ENCODE measurements at places on chromosomes 12 and 14.
A peak's percentile ranks its signal among the peaks of the same experiment; 100 is the strongest.

DNA sequence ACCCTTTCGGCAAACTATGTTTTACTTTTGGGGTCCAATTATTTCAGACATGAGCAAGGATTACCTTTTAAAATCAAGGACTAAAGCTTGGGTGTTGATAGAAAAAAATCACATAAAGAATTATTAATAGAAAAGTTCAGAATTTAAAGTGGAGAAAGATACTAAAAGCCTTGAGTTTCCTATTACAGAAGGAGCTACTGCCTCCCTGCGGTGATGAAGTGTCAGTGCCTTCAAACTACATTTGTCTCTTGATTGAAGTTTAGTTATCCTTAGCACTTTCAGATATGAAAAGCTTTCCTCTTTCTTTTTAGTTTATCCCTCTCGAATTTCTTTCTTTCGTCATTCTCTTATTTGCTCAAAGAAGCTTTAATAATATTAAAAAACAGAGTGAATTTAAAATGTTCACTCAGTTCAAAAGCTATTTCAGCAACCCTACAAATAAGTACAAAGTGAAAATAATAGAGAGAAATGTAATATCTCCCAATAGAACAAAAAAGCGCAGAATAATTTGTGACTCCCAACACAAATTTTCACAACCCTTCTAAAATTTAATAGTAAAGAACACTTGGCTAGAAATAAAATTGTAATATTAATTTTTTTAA, 87.6 kb downstream of the SEC23A start:
- DNase-seq = no peak

- no peak for DNase-seq
Measured at GRCh38 chr14:103421556-103421955, 36.3 kb downstream of the MARK3 start.

GRCh38 chr12:15209782-15210181, 11.4 kb downstream of the RERG start:
- DNase-seq = no peak

GRCh38 chr12:27221625-27222387, 22.3 kb upstream of the STK38L start:
- no peak for DNase-seq

DNA sequence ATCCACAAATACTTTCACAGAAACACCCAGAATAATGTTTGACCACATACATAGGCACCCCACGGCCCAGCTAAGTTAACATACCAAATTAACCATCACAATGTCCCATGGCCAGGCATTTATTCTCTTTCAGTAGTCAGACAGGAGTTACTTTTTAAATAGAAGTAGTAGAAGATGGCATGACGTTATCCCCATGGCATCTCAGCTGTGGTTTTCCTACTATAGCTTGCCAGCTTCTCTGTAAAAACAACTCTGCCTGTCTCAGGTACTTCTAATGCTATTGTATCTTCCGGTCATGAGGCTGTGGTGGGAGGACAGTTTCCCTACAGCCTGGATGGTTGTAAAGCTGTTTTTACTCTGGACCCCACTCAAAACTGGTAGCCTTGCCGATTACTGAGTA, 19.3 kb downstream of the CTSG start:
- no peak for DNase-seq

DNA sequence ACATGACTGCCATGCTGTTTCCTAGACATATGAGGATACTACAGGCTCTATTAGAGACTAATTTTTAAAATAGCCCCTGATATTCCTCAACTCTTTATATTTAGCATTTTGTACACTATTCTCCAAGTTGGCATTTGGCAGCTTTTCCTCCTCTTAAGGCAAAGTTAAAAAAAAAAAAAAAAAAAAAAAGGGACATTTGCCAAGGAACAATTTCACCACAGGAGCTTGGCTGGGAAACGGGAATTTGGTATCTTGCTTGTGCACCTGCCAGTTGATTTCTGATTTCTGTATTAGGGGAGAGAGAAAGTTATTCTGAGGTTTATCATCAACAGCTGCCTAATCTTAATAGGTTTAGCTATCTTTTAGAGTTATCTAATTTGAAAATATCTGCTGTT, 87.2 kb downstream of the CAND1 start:
- no peak for DNase-seq

- no peak for DNase-seq
Measured at GRCh38 chr12:9636150-9636850, 28.6 kb upstream of the KLRB1 start.

GRCh38 chr14:100524933-100525243, 62.3 kb downstream of the BEGAIN start:
- no peak for DNase-seq

DNA sequence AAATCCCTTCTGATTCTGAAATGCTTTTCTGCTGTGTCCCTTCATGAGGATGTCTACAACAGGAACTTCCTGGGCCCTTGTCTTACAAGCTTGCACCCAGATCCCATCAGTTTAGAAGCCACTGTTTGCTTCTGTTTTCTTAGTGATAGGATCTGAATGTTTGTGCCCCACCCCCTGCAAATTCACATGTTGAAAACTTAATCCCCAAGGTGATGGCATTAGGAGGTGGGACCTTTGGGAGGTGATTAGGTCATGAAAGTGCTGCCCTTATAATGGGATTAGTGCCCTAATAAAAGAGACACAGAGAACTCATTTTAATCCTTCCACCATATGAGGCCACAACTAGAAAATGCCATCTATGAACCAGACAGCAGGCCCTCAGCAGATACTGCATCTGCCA, 36.0 kb upstream of the GNPNAT1 start:
- DNase-seq = no peak

DNA sequence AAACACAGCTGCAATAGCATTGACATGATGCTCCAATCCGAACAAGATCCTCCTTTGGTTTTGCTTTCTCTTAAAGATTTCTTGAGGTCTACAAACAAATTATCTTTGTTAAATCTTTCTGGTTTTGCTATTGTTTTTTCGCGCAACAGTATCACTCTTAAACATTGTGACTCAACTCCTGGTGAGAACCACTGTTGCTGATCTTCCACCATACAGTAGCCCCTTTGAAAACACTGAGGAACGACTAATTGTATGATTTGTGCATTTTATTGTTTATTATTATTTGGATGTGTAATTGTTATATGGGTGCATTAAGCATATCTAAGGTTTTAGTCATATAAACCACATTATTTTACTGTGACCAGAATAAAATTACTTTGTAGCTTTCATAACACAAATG, 282.8 kb downstream of the EGLN3 start:
- DNase-seq = no peak

DNA sequence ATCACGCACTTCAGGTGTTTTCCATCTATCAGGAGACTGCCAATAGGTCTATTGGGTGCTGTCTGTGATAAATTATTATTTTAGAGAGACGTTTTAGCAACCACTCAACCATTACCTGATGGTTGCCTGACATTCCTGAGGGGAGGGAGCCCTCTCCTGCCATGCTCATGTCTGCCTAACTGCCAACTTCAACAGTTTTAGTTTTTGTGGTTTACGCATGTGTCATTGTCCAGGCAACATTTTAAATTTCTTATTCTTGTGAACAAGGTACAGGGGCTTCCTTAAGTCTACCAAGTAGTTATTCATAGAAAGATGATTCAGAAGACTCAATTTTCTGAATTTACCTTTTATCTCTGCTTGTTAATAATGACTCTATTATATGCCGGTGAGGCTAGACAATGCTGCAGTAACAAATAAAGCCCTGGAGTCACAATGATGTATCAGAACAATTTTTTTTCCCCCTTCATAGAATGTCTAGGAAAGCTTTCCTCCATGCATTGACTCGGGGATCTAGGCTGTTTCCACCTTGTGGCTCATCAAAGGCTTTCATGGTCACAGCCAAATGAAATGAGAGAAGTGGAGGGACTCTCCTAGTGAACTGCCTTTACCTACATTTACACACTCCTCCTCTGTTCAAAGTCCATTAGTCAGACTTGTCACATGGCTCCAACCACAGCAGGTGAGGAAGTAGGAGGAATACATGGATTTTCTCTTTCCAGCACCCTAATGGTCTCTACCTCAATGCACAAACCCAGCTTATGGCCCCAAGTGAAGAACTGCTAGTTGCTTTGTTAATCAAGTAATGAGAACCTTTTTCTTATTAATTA, 225.8 kb downstream of the CRADD start:
- DNase-seq = no peak

DNA sequence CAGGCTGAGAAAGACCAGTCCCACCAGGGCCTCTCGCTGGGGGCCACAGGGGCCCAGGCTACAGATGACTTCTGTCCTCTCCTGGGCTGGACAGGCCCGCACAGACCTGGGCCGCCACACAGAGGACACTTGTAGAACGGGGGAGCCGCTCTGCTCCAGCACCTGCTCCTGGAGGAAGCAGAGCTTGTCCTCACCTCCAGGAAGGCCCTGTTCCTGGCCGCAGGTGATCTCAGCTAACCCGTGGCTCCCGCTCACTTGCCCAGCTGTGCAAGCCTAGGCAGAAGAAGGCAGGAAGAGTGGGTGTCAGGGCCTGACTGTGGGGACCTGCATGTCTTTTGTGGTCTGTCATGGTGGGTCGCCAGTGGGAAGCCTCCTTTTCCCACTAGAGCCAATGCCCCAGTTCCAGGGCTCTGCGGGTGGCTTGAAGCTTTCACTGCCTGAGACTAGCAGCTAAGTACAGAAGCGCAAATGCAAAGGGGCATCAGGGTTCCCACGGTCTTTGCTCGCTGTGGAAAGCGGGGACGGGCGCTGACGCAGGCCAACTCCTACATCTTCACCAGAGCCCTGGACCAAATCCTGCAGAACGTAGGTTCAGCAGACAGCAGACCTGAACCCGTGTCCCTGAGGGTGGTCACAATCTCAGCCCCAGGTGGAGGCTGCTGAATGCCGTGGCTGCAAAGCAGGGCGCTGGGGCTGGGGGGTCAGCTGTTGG, 8.8 kb upstream of the CEP170B start:
- DNase-seq = no peak

GRCh38 chr14:100837805-100838350, 12.0 kb downstream of the MEG3 start:
- DNase-seq = no peak

- DNase-seq = no peak
Measured at GRCh38 chr14:91284146-91284790, 39.8 kb upstream of the GPR68 start.

DNA sequence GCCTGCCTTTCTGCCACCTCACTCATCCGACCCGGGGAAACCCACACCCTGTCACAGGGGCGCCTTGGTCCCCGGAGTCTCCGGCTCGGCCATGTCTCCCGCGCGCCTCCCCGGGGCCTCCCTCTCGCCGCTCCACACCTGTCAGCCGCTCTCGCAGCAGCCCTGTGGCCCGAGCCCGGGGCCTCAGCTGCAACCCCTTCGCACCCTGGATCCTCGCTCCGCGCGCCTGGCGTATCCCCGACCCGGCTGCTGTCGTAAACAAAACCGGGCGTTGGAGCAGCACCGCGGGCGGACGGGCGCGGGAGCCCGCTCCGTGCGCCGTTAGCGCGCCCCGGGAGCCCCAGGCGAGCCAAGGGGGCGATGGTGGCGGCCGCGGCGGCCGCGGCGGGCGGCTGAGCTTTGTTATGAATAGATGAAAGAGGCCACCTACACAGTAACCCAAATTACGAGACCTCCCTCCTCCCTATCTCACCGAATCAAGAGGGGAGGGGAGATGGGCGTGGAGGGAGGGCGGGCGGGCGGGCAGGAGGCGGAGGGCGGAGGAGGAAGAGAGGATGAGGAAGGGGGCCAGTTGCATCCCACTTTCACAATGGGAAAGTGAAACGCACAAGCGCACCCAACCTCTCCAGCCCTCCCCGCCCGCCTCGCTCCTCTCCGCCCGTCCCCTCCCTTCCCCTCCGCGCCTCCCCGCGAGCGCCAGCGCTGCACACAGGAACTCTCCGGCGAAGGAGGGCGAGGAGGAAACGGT, at the start of gene PLXNC1:
PLXNC1 (plus strand) TSS at position 587 of the 748 bp plus-strand sequence. CDS start 395 bp downstream, outside the sequence.
- DNase-seq = peak; percentile 53

DNA sequence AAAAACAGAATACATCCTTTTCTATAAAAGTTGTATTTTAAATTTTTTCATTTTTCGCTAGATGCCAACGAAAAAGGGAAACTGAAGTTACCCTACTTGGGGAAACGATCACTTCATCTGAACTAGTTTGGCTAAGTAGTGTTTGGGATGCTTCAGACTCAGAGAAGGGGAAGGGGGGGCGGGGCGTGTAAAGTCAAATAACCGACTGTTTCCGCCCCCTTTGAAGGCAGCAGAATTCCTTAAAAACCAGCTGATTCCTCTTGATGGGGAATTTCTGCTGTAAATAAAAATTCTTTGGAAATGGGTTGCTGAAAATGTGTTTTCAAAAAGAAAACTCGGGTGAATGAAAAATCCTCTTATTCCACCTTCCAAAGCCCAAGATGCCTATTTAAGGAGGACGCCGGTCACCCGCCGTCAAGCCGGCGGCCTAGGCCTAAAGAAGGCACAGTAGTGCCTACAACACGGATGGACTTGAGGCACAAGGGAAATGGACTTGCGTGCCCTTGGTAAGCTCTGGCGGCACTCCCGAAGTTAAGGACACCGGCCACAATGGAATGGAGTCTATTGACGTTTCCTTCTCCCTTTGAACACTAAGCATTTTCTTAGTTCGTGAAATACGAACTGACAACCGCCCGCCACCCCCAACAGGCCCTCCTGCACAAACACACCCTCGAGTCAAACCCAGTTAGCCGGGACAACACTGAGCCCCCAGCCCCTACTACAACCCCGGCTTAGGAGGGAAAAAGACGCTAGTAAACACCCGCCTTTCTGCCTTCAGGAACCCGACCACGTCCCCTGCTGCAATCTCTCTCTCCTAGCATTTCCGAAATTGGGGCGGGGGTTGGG, 1.9 kb downstream of the ATXN2 start:
- no peak for DNase-seq

GRCh38 chr12:106956048-106956578, 406 bp downstream of the TMEM263 start:
- no peak for DNase-seq

GRCh38 chr12:32617534-32617933, 61.6 kb upstream of the DNM1L start:
- DNase-seq = no peak

GRCh38 chr14:60196291-60196690, 31.1 kb upstream of the DHRS7 start:
- no peak for DNase-seq

DNA sequence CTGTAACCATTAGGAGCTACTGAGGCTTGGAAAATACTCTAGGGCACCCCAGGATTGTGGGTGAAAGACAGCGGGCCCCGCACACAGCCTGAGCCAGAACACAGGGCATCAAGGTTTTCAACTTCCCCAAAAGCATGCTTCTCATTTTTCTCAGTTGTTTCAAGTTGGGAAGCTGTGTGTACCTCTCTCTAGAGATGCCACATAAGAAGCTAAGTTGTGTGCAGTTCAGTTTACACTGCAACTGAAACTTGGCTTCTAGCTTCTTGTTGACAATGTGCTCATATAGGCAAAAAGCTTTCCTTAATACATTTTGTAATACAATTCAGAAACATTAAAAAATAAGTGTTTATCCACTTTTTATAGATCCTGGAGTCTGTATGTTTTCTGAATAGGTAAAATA, 88.1 kb upstream of the PTPRR start:
- no peak for DNase-seq
